ENCODE measurements at places on chromosomes 2 and 18. TPM values are rescaled to one million over a fixed set of nuclear protein-coding genes. Genes with fewer than 3 reads are reported as not detected.

The TMEM247 gene
- total RNA-seq = not detected

The GAREM1 gene
- total RNA-seq = 0.89 TPM

The MDH1B gene
- 0.53 TPM for total RNA-seq

The TUBA4B gene
- total RNA-seq = not detected

The HTR2B gene
- 6.4 TPM for total RNA-seq

The CD302 gene
- total RNA-seq = 7.5 TPM

The EMX1 gene
- not detected for total RNA-seq

The TLX2 gene
- not detected for total RNA-seq

The MFSD2B gene
- total RNA-seq = under 0.01 TPM

The ARHGEF4 gene
- 1.2 TPM for total RNA-seq

The PID1 gene
- total RNA-seq = 2.5 TPM

The STEAP3 gene
- 52.5 TPM for total RNA-seq

The PROM2 gene
- under 0.01 TPM for total RNA-seq

The AMER3 gene
- total RNA-seq = not detected

The MBD2 gene
- 18.1 TPM for total RNA-seq

The HADHA gene
- 183 TPM for total RNA-seq

The CCDC88A gene
- total RNA-seq = 41.5 TPM

The RANBP2 gene
- total RNA-seq = 40.4 TPM

The ATRAID gene
- 246 TPM for total RNA-seq

The DCDC2C gene
- total RNA-seq = not detected

The VWA3B gene
- not detected for total RNA-seq

The HOXD12 gene
- total RNA-seq = not detected

The CHST10 gene
- 11.5 TPM for total RNA-seq

The NTSR2 gene
- not detected for total RNA-seq

The GKN2 gene
- total RNA-seq = not detected

The PLA2R1 gene
- 5.1 TPM for total RNA-seq

The MYCN gene
- total RNA-seq = not detected

The CLEC4F gene
- not detected for total RNA-seq

The ADD2 gene
- not detected for total RNA-seq
